ENCODE measurements at places on chromosomes 12 and 14.

DNA sequence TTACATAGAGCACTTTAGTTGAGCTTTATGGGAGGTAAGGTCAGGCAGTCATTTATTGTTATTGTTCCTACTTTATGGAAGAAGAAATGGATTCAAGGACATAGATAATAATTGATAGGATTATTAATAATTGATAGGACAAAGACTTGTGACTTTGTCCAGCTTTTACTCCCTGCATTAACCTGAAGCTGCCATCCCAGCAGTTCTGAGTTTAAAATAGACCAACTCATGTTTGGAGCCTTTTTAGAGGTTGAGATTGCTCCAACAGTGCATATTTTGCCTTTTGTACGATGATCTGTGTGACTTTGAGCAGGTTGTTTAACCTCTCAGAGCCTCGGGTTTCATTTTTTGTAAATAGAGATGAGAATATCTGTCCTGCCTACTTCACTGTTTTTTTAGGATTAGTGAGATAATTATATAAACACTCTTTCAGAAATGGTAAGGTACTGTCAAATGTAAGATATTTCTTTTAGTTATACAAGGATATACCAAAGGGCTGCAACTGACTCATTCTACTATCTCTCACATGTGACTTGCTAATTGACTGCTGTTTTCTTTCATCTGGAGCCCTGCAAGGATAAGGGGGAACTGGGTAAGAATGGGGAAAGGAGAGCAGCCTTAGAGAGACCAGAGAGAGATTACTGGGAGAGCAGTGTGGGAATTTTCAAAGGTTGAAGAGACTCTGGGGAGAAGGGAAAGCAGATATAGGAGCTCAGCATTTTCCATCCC is 15.3 kb downstream of the WDR20 start:
- DNase-seq = no peak

DNA sequence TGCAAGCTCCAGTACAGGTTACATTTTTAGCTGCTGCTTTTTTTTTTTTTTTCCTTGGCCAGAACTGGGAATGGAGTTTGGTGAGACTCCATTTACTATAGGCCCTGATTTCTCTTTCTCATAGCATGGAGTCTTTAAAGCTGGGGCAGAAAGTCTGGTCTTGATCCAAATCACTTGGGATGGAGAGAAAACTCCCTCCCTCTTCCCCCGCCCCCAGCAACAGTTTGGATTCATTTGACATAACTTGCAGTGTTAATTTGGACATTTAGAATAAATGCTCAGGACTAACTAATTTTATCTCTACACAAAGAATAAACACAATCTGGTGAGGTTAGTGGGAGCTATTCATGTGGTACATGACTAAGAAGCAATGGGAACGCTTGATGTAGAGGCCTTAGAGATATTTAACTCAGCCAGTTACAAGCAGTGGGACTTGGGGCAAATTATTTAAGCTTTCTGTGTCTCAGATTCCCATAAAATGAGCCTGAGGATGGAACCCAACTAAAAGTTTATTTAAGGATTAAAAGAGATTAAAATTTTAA is 107.3 kb upstream of the ARHGAP5 start:
- no peak for DNase-seq

DNA sequence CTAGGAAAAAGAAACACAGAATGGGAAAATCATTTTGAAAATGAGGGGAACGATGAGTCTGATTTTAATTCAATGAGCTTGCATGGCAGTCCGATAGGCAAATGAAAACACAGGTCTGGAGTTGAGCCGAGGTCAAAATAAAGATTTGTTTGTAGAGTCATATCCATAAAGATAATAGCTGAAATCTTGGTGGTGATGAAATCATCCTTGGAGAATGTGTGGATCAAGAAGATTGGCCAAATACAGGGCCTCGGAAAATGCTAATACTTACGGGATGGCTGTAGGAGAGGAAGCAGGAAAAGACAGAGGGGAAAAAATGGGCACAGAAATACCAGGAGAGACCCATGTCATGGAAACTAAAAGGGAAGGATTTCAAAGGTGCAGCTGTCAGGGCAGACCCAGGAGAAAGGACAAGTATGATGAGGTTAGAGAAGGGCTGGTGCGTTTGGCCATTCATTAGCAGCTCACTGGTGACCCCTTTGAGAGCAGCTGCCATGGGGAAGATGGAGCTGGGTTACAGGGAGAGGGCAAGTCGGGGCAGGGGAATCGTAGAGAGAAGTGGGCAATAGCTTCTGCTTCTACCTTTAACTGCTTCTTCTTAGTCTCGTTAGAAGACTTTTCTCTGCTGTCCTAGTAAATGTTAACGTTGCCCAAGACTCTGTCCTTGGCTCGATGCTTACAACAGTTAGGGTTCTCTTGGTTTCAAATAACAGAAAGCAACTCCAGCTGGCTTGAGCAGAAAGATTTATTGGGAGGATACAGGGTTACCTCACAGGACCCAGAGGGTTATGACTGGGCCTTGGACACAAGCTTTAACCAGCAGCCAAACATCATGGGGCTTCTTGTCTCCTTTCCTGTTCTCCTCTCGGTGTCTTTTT is 161.8 kb downstream of the EFCAB11 start:
- no peak for DNase-seq

- DNase-seq = peak; percentile 68
Measured at GRCh38 chr12:104243551-104243950, 28.0 kb downstream of the TXNRD1 start.

- no peak for DNase-seq
Measured at GRCh38 chr12:57838594-57839302, 7.8 kb downstream of the CTDSP2 start.

GRCh38 chr12:1799882-1800400 is 20.4 kb upstream of the LRTM2 start:
- no peak for DNase-seq

DNA sequence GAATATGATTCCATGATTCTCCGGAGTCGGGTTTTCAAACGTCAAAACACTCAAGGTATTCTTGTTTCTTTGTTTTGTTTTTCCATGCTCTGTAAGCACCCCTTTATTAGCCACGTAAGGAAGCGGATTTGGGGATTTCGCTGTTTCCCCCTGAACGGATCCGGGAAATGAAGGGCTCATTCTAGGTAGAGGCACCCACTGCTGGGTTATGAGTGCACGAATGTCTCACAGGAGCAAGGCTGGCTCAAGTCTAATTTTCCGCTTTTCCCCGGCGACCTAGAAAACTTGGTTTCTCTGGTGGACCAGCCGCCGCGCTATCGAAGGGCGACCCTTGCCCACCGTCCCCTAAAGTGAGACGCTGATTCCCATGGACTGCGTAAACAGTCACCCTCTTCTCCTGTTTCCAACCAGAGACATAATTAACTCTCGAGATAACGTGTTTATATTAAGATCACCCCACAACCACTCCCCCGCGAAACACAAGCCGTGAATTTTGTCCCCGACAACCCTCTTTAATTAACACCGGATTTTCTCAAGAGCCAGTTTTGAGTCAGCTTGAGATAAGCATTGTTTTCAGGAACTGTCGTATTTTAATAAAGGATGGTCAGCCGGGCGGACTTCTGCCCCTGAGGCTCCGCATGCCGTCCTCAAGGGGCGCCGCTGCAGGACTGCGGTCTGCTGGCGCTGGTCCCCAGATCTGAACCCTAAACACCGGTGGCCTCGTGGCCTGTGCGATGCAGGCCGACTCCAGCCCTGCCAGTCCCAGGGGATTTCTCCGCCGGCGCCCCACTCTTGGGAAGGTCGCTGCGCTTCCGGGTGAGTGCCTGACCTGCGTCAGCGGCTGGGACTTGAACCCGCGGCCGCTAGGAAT is 515 bp upstream of the ABCC9 start:
- peak; percentile 29 for DNase-seq

- DNase-seq = no peak
Measured at GRCh38 chr14:104926619-104927431, 2.1 kb downstream of the PLD4 start.

- DNase-seq = no peak
Measured at GRCh38 chr12:97358361-97358760, 104.2 kb upstream of the RMST start.

DNA sequence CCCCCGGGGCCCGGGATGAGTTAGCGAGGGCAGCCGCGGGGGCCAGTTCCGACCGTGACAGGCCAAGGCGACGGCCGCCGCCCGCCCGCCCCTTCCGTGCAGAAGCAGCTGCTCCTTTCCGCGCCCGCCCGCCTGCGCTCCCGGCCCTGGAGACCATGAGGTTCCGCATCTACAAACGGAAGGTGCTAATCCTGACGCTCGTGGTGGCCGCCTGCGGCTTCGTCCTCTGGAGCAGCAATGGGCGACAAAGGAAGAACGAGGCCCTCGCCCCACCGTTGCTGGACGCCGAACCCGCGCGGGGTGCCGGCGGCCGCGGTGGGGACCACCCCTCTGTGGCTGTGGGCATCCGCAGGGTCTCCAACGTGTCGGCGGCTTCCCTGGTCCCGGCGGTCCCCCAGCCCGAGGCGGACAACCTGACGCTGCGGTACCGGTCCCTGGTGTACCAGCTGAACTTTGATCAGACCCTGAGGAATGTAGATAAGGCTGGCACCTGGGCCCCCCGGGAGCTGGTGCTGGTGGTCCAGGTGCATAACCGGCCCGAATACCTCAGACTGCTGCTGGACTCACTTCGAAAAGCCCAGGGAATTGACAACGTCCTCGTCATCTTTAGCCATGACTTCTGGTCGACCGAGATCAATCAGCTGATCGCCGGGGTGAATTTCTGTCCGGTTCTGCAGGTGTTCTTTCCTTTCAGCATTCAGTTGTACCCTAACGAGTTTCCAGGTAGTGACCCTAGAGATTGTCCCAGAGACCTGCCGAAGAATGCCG is 699 bp downstream of the MGAT2 start:
- DNase-seq = peak; percentile 82

DNA sequence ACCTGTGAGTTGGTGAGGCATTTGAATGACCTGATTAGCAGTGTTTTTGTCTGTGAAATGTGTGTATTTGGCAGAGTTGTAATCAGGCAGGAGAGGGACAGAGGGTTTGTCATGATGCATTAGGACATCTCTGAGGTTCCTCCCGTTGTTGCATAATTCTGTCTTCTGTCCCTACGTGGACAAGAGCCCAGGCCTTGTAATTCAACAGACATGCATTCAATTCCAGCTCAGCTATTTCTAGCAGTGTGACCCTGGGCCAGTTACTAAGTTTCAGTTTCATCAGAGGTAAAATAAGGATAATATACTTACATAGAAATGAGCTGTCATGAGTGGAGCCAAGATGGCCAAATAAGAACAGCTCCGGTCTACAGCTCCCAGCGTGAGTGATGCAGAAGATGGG is 208.6 kb downstream of the SLC38A4 start:
- DNase-seq = no peak

DNA sequence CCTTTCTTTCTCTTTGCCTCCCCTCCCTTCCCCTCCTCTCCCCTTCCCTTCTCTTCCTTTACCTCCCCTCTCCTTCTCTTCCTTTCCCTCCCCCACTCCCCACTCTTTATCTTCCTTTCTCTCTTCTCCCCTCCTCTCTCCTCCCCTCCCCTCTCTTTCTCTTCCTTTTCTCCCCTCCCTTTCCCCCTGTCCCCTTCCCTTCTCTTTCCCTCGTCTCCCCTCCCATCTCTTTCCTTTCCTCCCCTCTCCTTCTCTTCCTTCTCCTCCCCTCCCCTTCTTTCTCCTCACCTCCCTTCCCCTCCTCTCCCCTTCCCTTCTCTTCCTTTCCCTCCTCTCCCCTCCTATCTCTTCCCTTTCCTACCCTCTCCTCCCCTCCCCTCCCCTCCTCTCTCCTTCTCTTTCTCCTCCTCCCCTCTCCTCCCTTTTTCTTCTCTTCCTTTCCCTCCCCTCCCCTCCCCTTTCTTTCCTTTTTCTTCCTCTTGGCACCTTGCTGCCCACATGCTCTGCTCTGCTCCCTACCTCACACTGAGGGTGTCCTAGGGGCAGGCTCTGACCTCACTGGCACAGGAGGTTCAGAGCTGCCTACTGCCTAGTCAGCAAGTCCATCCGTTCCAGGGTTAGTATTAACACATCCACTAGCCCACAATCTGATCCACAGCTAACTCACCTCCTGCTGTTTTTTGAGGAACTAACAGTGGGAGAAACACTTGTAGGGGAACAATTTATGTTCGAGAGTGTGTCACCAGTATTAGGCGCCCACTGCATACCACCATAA is 101.0 kb downstream of the NUAK1 start:
- no peak for DNase-seq

DNA sequence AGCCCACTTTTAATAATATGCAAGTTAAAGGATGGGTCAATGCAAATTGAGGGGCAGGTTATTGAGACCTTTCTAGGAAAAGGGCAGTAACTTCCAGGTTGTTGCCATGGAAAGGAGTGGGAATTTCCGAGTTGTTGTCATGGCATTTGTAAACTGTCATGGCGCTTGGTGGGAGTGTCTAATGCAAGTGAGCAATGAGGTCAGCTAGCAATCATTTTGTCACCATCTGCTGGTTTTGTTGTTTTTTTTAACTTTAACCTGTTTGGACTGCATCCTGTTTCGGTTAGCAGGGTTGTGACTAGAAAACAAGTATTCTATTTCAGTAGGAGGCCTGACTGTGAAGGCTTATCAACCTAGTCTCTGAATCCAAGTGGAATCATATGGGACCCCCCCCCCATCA is 85.8 kb upstream of the TSPAN11 start:
- no peak for DNase-seq

- no peak for DNase-seq
Measured at GRCh38 chr14:99035268-99035667, 236.7 kb downstream of the BCL11B start.

DNA sequence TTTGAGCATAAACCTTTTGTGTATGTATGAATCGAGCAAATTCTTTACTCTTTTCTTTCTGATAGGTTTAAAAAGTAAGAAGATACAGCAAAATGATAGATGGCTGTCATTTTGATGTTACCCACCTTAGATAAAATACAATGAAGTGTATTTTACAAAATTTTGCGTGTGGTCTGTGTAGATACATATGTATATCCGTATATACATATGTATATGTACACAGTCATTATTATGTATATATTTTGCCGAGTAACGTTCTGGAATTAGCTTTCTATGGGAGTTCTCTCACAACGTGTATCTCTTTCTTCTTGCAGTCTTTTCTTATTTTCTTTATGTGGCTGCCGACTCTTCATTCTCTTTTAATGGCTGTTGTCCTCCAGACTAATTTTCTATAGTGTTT is 32.4 kb upstream of the CHPT1 start:
- DNase-seq = no peak

DNA sequence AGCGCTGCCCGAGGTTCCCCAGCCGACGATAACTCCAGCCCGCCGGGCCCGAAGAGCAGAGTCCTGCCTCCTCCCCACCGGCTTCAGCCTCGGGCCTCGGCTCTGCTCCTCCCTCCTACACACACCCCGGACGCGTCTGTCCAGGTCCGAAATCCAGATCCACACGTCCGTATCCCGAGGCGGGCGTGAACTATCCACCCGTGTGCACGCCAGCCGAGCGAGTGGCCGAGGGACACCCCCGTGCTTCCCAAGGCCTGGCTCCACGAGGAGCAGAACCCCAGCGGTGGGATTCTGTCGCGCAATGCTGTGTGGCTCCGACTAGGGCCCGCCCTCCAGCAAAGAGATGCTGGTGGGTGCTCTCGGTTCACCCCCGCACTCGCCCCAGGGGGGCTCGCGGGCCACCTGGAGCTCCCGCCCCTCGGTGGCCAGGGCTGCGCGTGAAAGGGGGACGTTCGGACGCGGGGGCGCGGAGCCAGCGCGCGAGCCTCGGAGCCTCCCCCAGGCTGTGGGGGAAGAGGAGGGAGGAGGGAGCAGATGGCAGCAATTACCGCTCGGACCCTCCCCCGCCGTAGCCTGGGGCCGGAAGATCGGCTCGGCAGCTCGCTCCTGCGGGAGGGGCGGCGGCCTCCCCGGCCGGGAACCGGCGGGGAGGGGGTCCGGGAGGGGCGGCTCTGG is 18.9 kb upstream of the ANKRD33 start:
- DNase-seq = peak; percentile 70

GRCh38 chr12:91070936-91071335 is 13.1 kb upstream of the KERA start:
- DNase-seq = no peak

- DNase-seq = no peak
Measured at GRCh38 chr14:90615517-90616060, 200.6 kb downstream of the TTC7B start.

GRCh38 chr14:68893566-68893965 is 85.5 kb downstream of the ACTN1 start:
- no peak for DNase-seq

Measured in NCI-H524 (cell line).